LNCaP clone FGC (cell line): ENCODE measurements at places on chromosomes 12 and 14.

DNA sequence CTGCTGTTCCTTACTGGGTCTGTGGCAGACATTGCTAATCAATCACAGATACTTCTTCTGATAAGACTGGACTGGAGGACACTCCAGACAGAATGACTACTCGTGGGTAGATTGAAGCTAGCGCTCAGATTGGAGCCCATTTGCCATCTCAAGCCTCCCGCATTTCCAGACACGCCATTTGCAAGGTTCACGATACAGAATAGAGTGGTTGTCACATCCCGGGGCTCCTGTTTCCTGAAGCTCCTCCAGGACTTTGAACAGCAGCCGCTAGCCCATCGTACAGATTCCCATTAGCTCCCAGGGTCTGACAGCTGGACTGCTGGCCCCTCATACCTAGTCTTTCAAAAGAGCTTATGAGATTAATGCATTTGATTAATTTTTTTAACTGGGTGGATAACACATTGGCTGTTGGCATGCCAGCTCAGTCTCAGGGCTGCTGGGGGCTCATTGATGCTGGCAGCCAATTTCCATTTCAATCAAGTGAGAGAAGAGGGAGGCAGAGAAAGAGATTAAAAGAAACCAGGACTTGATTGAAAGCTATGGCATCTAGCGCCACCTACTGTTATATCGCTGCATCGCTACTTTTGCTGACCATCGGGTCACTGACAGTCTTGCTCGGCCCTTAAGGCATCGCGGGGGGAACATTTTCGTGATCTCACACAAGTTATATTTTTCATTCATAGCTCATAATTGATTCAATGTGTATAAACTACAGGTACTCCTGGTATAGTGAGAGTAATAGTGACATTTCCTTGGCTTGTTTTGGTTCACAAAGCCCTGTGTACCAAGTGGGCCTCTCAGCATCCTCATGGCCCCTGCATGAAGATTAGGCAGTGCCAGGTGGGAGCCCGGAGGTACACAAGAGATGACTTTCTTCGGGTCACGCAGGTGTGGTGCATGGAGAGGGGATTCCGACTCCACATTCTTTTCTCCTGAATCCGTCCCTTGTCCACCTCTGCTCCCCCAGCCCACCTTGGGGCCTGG lies 78.6 kb downstream of the CCDC60 start:
- DNase-seq: peak; percentile 17

GRCh38 chr14:61037215-61037614 lies 56.2 kb downstream of the SLC38A6 start:
- DNase-seq: no peak

- DNase-seq: no peak
These were observed 152.9 kb upstream of the RTL1 start for GRCh38 chr14:101056446-101056845.

- DNase-seq: peak; percentile 3
These were observed 352.0 kb downstream of the BCAT1 start for GRCh38 chr12:24596768-24597388.

DNA sequence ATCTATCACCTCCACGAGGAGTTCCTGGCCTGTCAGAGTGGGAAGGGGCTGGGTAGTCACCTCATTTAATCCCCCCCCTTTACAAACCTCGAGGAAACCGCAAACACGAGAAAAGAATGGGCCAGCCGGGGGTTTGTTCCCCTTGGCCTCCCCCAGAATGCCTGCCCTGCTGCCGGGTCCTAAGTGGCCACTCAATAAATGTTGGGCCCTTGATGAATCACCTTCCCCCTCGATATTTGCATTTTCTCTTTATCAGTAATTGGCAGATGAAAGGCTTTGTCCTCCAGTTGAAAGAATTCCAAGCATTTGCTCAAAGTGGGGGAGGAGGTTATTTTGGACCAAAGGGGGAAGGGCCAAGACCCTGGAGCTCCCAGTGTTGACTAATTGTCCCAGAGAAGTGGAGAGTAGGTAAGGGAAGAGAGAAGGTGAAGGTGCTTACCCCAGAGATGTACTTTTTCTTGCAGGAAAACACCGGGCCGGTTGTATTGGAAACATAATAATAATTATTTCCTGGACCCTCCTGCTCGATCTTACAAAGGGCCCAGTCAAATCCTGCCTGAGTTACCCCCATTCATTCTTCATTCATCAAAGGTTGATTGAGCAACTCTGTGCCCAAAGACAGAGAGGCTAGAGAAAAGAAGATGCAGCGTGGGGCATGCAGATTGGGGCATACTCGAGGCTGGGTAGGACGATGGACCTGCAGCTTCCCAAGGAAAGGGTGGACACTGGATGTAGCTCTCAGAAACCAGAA lies 1.9 kb upstream of the KDM2B start:
- no peak for DNase-seq

- DNase-seq: no peak
These were observed 22.7 kb downstream of the AEBP2 start for GRCh38 chr12:19461999-19462398.

DNA sequence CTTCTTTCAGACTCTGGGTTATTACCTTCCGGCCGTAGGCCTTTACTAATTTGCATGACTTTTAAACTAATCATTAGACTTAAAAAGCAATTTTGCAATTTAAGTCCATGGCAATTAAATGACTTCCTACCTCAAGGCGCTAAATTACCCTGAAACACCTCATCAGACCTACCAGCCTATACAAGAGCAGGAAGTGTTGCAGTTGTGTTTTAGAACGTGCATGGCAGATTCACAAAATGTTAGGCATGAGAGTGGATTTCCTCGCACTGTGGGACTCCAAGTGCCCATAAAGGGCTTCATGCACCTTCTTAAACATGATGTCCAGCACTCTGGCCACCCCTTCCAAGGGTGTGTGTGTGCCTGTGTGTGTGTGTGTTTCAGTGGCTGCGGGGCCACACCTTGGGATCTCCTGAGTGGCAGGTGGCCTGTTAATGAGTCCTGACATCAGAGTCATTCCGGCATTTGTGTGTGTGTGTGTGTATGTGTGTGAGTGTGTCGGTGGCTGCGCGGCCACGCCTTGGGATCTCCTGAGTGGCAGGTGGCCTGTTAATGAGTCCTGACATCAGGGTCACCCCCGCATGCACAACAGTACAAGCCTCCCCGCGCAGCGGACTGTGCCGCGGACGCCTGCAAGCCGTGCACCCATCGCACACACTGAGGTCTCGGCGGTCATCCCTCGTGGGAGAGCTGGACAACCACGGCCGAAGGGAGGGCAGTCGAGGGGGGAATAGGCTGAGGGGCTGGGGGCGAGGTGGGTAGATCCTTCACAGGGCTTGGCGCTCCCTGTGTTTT lies 900 bp downstream of the C2CD5 start:
- DNase-seq: no peak

DNA sequence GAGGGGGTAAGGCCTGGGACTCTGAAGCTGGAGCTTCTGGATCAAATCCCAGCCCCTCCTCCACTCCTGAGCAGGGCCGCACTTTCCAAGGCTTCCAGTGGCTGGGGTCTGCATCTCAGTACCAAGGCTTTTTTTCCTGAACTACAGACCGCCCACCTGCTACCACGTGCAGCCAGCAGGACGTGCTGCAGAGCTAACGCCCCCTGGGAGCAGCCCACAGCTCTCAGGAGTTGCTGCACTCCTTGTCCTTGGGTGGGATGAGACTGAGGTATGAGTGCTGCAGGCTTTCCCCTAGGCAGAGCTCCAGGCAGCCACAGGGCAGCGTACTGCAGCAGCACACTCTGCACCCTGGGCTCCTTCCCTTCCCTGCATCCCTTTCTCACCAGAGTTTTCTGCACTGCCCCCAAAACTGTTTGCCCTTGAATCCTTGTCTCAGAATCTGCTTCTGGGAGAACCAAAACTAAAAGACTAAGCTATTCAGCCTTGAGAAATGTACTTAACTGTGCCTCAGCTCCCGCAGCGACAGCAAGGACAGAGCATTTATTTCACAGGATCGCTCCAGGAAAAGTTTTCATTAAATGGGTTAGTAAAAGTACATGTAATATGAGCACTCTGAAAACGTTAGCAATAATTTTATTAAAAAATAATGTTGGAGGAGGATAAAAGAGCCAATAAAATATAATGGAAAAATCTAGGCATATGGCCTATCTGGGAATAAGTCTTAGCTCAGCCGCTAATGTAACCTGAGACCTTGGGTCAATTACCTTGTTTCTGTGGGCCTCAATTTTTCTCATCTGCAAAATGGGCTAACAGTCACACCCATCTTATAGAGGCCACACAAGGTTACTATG lies 25.5 kb downstream of the RBM19 start:
- DNase-seq: no peak

- DNase-seq: no peak
These were observed 49.8 kb downstream of the RIN3 start for GRCh38 chr14:92563359-92563758.

GRCh38 chr14:50531595-50532501 lies 521 bp downstream of the MAP4K5 start:
- no peak for DNase-seq

DNA sequence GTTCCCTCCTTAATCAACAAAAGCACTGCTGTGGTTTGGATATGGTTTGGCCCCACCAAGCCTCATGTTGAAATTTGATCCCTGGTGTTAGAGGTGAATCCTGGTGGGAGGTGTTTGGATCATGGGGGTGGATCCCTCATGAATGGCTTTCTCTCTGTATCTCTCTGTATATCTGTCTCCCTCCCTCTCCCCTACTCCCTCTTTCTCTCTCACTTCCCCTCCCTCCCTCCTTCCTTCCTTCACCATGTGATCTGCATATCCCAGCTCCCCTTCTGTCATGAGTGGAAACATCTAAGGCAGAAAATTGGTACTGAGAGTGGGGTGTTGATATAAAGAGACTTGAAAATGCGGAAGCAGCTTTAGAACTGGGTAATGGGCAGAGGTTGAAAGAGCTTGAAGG lies 5.2 kb downstream of the GSKIP start:
- DNase-seq: no peak

DNA sequence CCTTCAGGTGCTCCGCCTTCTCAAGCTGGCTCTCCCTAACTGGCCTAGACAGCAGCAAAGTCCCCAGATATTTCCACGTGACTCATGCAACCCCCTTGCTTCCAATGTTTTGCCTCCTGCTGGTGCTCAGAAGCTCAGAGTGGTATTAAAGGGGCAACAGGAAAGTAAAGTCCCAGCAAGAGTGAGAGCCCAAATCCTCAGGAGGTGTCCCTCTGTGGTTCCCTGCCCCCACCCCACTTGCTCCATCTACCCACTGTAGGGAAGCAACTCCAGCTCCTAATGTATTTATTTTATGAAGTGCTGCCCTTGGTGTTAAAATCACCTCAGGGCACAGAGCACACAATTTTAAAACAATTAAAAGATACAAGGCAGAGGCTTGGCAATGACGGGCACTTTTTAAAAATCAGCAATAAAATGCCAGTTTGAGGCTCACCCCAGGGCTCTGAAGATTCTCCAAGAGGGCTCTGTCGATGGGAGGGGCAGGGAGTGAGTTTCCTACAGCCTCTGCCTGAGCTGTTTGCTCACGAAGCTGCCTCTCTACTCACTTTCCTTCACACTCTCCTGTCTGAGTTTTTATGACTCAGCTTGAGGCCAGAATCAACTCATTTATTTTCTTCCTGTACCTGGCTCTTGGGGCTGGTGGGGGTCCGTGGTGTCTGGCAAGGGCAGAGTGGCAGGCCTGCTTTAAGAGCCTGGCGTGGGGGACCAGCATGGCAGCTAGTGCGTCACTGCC lies 81.9 kb upstream of the MAX start:
- peak; percentile 44 for DNase-seq
